ENCODE measurements at places on chromosomes 4 and X.

GRCh38 chrX:68938244-68939004, 109.6 kb downstream of the EFNB1 start:
- no peak for DNase-seq

DNA sequence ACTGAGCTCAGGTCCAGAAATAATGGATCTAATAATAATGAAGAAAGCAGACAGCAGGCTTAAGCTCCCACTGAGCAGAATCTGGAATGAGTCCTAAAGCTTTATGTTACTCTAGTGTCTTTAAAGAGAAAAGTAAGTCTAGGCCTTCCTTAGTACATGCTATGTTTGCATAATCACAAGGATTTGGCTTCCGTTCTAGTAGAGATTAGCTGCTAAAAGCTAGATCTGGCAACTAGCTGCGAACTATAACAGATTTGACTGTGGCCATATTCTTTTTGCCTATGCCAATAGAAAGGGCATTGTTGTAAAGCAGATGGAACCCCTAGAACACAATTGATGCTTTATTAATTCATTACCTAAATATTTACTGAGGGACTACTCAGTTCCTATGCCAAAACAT, 19.0 kb downstream of the COX7B2 start:
- DNase-seq: no peak

- no peak for DNase-seq
These were observed 165.9 kb upstream of the NDST4 start for GRCh38 chr4:115279330-115279729.

- no peak for DNase-seq
These were observed 114.8 kb downstream of the CDS1 start for GRCh38 chr4:84697615-84698201.

All from CD4-positive, alpha-beta T cell treated with Interleukin-4 for 4 hours (primary cell).